ENCODE measurements at places on chromosomes 3 and 15. TPM values are rescaled to one million over a fixed set of nuclear protein-coding genes. Genes with fewer than 3 reads are reported as not detected.

The ISLR gene
- 70.7 TPM for total RNA-seq

The GCNT3 gene
- total RNA-seq: 1.5 TPM

The FRMD5 gene
- 0.36 TPM for total RNA-seq

The TRIM59 gene
- total RNA-seq: 3.2 TPM

The KIF15 gene
- total RNA-seq: 0.55 TPM

The PLSCR2 gene
- 0.51 TPM for total RNA-seq

The IL20RB gene
- 2.5 TPM for total RNA-seq

DNA sequence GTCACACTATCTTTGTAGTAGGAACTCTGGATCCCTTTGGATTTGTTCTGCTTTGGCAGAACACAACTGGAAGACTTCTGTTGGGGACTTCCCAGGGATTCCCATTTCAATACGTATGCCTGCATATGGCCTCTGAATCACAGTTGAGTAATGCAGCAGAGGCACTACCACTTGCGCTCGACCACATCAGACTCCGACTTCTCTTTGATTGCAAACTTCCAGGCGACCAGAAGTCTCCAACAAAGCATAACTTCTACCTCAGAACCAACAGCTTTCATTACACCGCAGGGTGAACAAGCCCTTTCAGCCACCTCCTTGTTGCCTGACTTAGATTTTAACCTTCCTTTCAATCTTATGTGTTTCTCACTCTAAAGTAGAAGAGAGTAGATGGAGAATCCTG, 924.4 kb downstream of the IGSF11 start:
- no peak for DNase-seq

GRCh38 chr3:153172796-153173757, 11.1 kb downstream of the RAP2B start:
- DNase-seq: no peak

DNA sequence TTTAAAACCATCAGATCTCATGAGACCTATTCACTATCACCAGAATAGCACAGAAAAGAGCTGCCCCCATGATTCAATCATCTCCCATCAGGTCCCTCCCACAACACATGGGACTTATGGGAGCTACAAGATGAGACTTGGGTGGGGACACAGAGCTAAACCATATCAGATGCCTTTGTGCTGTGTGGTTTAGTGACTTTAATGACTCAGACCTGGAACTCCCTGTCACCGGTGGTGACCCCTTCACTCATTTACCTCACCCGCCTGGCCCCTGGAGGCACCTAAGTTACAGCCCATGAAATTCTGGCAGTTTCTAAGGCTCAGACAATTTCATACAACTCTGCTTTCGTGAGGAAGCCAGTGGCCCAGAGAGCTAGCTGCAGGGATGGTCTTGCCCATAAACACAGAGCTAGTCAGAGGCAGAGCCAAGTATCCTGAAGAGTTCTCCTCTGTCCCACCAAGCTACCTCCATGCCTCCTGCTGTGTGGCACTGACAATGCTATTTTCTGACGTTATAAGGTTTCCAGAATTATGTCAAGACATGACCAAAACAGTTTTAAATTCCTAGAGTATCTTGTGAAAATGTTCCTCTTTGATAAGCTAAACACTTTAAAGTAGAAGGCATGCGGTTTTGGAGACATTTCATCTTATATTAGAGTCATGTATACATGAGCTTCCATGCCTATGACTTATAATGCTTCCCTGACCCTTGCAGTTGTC, 231.1 kb upstream of the IL12A start:
- no peak for DNase-seq

GRCh38 chr3:172144601-172145000, 105.2 kb downstream of the FNDC3B start:
- DNase-seq: no peak

GRCh38 chr3:126288314-126288713, 68.9 kb downstream of the KLF15 start:
- no peak for DNase-seq

DNA sequence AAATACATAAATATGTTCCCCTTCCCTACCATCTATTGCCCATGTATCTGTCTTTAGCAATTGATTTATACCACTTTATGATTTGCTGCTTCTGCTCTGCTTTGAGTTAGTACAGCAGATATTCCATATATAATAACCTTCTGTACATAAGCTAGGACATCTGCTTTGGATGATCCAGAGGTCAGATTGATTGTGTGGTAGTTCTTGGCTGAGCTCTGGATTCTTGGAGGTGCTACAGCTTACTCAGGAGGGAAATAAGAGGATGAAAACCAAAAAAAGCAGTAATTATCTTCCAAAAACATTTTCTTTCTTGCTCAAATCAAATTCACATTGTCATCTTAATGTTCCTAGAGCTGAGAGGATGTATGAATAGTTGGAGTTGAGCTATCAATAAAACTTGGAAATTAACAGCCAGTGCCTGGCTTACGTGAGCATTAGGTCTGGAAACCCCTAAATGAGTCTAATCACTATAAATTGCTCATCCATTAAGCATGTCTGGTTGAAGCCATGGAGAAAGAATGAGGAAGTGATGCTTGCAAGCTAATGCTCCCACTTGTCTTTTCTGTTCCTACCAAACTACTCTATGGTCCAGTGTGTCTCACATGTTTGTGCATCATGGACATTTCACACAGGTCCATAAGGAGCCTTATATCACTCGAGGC, 36.3 kb upstream of the TMEM42 start:
- no peak for DNase-seq

GRCh38 chr3:80688814-80689213, 921.0 kb upstream of the ROBO1 start:
- DNase-seq: no peak

DNA sequence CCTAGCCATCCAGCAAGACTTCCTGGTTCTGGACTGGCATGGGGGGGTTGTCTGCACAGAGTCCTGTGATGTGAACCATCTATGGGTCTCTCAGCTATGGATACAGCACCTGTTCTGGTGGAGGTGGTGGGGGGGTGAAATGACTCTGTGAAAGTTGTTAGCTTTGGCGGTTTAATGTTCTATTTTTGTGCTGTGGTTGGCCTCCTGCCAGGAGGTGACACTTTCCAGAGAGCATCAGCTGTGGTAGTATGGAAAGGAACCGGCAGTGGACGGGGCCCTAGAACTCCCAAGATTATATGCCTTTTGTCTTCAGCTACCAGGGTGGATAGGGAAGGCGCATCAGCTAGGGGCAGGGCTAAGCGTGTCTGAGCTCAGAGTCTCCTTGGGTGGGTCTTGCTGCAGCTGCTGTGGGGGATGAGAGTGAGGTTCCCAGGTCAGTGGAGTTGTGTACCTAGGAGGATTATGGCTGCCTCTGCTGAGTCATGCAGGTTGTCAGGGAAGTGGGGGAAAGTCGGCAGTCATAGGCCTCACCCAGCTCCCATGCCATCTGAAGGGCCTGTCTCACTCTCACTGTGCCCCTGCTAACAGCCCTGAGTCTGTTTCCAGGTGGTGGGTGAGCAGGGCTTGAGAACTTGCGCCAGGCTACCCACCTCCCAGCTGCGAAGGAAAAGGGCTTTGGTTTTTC, 7.1 kb upstream of the LARS2 start:
- no peak for DNase-seq

GRCh38 chr3:176005564-176005963, 1146.4 kb downstream of the NAALADL2 start:
- DNase-seq: no peak

GRCh38 chr15:41462084-41462795, 31.4 kb upstream of the ITPKA start:
- DNase-seq: no peak

DNA sequence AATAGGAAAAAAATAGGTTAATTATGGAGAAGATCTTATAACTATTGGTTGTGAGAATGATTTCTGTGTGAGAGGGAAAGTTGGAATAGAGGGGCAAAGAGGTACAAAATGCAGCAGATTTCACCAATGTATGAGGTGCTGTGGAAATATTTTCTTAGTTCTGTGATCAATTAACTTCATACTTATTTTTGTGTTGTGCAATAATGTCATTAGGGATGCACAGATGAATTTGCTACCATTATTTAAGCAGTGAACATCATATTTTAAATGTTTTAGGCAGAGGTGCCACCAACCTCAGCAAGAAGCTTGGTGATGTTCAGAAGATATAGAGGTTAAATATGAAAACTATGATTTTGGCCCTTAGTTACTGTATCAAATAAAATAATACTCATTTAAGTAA, 21.6 kb downstream of the MBNL1 start:
- no peak for DNase-seq

GRCh38 chr3:188133646-188134045, 20.3 kb upstream of the LPP start:
- DNase-seq: no peak

- peak; percentile 24 for DNase-seq
Observed at GRCh38 chr15:61051569-61052031, 177.5 kb downstream of the RORA start.

GRCh38 chr3:29605845-29606244, 325.0 kb downstream of the RBMS3 start:
- DNase-seq: no peak

GRCh38 chr15:51533672-51534398, 88.7 kb downstream of the DMXL2 start:
- DNase-seq: no peak

GRCh38 chr15:58065445-58066041, at the start of gene ALDH1A2:
ALDH1A2 (minus strand) TSS chr15:58065711; CDS start chr15:58065650, 61 bp downstream.
- DNase-seq: peak; percentile 25
